ENCODE measurements at places on chromosomes 2 and 18.

DNA sequence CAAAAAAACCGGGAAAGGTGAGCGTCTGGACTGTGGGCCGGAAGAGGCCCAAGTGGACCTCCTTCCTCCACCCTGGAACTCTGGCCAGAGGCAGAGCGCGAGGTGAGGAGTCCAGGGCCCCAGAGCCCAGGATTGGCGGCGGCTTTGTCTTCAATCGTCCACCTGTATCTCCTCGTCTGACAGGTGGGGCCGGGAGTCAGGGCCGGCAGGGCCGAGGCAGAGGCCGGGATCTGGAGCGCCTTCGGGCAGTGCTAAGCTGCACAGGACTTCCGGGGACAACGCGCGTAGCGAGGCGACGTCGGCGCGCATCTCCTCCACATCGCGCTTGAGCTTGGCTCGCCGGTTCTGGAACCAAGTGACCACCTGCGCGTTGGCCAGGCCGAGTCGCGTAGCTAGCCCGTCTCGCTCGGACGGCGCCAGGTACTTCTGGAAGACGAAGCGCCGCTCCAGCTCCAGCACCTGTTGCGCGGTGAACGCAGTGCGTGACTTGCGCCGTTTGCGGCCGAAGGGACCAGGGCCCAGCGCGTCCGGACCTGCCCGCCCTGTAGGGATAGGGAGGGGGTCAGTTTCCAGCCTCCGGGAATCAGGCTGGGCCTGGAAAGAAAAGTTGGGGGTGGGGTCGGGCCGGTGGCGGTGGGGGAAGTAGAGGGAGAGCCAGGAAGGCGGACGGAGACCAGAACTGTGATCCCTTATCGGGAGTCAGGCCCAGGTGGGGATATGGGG, 1.5 kb downstream of the LBX2 start:
- no peak for DNase-seq

DNA sequence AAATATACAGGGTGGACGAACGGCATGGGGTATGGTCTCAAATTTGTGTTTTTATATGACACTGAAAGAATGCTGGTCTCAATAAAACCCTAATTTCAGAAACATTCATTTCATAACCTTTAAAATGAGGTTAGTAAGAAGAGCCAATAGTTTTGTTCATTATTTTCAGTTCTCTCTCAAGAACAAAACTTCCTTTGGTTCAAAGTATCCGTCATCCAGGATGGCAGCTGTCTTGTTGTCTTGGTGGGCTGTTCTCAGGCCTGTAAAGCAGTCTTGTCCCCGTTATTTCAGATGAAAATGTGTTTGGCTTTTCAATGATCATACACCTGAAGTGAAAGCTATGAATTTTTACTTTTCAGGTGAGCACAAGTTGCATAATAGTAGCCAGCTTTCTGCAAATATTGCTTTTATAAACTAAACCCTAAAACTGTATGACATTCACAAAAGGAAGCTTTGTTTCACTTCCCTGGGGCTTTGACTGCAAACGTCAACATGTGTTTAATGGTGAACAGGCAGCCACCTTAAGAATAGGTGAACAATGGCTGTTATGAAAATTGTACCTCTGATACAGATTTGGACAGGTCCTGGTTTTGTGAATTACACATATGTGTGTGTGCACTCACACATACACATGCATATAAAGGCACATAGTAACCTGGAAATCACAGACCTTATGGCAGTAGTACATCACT, 2.6 kb downstream of the IL18RAP start:
- no peak for DNase-seq

GRCh38 chr2:42706836-42707235, 57.1 kb downstream of the OXER1 start:
- no peak for DNase-seq

DNA sequence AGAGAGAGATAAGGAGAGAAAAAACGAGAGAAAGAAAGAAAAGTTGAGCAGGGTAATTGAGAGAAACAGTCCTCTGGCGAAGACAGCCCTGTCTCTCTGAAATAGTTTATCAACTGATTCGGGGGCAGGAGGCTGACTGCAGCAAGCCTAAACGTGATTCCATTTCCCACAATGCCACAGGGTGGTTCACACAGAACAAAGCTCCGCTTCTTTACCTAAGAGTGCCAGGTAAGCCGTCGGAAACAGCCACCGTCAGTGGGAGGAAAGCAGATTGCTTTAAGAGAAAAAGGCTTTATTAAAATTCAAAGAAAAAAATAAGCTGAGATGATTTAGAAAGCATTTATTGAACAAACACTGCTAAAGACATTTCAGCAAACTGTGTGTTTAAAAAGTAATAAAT, 271.4 kb upstream of the POU3F3 start:
- DNase-seq = no peak

GRCh38 chr2:83967854-83968253, 491.2 kb downstream of the SUCLG1 start:
- no peak for DNase-seq

DNA sequence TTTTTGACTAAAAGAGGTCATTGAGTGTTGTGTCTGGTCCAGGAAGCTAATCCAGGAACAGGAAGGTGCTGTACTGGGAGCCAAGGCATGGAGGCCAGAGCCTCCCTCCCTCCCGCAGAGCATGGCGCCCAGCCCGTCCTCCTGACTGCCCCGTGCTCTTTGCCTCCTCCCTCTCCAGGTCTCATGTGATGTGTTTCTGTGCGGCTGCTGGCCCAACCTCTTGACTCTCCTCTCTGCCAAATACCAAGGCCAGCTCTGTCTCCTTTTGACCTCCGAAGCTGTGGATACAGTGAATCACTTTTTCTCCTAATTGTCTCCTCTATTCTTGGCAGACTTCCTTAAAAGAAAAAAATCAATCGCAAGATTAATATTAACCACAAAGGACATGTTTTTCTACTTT, 284.1 kb downstream of the PHLPP1 start:
- DNase-seq = no peak

- no peak for DNase-seq
Measured at GRCh38 chr2:177683661-177684069, 291.1 kb downstream of the AGPS start.

DNA sequence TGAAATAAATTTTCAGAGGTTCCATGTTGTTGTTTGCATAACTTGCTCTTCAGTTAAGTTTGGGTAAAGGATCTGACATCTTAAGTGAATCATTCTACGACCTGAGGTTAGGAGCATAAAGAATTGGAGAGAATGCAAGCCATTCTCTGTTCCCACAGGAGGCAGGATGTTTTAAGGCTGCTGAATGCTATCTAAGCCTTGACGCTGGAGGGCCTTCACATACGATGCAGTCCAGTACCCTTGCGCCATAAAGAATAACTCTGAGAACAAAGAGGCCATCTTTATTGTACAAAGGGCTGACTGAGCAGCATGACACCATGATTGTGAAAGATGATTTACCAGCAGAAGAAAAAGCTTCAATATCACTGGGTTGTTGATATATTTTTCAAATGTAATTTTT, 198.4 kb downstream of the NYAP2 start:
- no peak for DNase-seq

- no peak for DNase-seq
Measured at GRCh38 chr2:187261705-187262104, 186.3 kb downstream of the CALCRL start.

DNA sequence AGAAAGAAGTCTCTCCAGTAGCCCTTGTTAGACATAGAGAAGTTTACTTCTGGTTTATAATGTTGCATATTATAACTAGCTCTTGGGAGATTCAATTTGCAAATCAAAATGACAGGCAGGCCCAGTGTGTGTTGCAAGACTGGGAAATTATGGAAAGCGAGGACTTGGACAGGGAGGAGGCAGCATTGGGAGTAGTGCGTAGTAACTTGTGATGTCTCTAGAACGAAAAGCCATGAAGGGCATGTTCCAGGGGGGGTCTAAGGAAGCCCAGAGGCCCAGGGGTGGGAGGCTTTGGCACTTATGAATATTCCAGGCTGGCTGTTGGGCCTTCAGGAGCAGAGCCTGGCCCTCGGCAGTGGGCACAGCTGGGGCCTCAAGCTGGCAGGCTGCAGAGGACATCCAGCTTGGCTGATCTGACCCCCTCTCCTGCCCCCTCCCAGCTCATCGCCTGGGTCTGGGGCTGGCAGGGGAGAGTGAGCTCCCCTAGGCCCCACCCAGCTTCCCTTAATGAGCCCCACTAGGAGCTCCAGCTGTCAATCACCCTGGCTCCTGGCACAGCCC, 55.3 kb upstream of the TCF7L1 start:
- no peak for DNase-seq

DNA sequence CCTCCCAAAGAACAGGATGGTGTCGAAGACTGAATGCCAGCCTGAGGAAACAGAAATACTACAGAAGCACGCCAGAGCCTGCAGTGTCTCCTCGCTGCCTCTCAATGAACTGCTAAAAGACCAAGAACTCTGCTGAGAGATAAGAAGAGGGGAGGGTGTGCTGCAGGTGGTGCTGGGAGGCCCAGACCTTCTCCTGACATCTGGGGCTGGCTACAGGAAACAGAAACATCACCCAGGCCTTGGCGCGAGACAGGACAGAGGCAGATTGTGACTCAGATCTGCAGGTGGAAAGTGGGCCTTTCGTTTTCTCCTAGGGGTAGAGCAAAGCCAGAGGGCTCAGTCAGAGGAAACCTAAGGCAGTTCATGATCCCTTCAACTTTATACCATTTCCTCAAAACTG, 250.3 kb upstream of the TCF4 start:
- no peak for DNase-seq

DNA sequence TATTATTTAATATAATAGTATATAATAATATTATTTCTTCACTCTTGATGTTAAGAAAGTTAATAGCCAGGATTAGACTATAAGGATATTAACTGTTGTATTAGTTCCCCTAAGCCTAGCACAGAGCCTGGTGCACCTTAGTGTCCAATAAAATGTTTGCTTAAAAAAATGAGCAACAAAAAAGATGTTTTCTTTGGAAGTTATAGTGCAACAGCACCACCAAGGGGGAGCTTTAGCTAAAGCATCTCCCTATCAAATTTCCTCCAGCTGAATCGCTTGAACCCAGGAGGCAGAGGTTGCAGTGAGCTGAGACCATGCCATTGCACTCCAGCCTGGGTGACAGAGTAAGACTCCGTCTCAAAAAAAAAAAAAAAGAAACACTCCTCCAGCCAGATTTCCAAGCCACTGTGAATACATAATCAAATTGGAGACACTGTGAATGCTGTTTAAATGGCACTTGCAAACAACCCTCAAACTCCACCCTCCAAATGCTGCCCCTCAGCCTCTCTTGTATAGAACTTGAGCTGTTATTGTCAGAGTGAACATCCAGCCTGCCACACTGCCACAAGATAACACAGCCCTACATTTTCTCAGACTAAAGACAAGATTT, 221.9 kb downstream of the DYM start:
- DNase-seq = no peak

GRCh38 chr2:232275670-232276069, 102.9 kb upstream of the ALPP start:
- no peak for DNase-seq

GRCh38 chr2:16105669-16106281, 165.4 kb downstream of the MYCN start:
- DNase-seq = no peak

DNA sequence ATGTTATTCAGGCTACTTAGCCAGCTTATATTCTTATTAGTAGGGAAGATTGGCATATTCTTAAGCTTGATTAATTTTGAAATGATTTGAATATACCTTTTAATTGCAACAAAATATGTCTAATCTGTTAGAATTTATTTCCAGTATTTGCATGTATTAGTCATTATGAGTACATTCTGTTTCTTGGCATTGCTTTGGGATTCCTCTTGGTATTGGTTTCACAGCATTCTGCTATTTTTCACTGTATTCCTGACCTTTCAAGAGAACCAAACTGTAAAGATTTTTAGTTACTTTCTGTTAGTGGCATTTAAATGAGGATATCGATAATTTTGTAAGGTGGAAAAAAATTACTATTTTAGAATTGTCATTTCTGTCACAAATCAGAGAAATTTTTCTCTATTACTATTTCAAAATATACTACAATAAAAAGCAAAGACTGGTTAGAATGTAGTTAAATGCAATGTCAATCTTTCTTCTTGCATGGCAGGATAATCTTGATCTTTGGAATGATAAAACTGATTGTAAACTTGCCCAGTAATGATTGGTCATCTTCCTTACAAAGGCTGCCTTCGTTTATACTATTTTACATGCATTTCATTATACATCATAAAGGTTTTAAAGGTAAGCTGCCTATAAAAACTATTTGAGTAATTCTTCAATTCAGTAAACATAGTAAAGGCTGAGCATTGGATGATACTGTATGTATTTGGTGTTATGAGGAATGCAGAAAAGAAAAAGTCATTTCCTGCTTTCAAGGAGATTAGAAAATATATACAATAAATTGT, 86.1 kb downstream of the SLC4A10 start:
- no peak for DNase-seq

- DNase-seq = no peak
Measured at GRCh38 chr2:133608291-133608690, 40.0 kb upstream of the NCKAP5 start.

DNA sequence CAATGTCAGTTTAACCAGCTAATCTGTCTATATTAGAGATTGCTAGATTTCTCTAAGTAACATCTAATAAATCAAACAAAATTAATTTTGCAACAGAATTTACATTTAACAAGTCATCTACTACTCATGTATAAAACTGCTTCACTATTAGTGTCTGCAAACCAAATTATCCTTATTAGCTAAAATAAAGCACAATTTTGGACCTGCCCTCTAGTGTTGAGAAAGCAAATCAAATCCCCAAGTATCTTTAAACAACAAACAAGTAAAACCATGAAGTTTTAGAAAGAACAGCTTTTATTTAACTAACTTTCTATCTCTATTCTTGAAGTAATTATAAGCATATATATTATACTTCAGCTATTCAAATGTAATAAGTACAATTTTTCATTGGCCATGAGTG, 113.1 kb upstream of the SP3 start:
- DNase-seq = no peak

GRCh38 chr18:61865466-61866175, 27.2 kb downstream of the RNF152 start:
- no peak for DNase-seq

- DNase-seq = no peak
Measured at GRCh38 chr18:27652480-27653121, 467.5 kb upstream of the CHST9 start.

- no peak for DNase-seq
Measured at GRCh38 chr2:38856165-38856564, 19.6 kb downstream of the DHX57 start.

GRCh38 chr18:32427084-32427900, 43.4 kb downstream of the GAREM1 start:
- no peak for DNase-seq

DNA sequence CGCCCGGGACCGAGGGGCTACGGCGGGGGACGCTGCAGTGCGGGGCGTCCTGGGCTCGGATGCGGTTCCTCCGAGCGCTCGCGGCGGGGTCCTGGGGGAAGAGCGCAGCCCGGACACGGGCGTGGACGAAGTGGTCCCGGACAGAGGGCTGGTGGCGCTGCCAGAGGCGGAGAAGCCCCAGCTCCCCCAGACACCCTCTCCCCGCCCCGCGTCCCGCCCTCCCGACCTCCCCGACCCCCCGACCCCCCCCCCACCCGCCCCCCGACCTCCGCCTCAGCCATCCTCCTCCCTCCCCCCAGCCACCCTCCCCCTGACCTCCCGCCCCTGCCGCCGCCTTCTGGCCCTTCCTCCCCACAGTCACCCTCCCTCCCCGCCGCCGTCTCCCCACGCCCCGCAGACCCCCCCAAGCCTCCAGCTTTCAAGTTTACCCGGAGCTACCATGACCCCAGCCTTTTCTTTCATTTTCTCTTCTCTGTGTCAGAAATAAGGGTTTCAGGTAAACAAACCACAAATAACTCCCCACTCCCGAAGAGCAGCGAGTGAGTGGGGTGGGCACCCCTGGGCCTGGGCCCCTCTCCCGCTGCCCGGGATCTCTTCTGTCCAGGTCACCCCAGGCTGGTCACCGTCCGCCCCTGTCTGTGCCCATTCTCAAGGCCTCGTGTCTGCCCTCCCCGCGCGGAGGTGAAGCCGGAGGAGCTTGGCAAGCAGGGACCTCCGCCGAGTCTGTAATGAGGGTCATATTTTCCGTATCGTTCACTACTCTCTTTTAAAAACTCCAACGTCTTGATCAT, 5.1 kb downstream of the NFATC1 start:
- no peak for DNase-seq
